Central memory CD8-positive, alpha-beta T cell (primary cell): ENCODE measurements at places on chromosomes 12 and 14.

GRCh38 chr14:72682188-72682587 lies 211.7 kb downstream of the DPF3 start:
- DNase-seq, result no peak

GRCh38 chr14:77554816-77555599 lies 56.4 kb upstream of the ISM2 start:
- no peak for DNase-seq

GRCh38 chr14:106821119-106821518 lies 1294.7 kb downstream of the TMEM121 start:
- no peak for DNase-seq

DNA sequence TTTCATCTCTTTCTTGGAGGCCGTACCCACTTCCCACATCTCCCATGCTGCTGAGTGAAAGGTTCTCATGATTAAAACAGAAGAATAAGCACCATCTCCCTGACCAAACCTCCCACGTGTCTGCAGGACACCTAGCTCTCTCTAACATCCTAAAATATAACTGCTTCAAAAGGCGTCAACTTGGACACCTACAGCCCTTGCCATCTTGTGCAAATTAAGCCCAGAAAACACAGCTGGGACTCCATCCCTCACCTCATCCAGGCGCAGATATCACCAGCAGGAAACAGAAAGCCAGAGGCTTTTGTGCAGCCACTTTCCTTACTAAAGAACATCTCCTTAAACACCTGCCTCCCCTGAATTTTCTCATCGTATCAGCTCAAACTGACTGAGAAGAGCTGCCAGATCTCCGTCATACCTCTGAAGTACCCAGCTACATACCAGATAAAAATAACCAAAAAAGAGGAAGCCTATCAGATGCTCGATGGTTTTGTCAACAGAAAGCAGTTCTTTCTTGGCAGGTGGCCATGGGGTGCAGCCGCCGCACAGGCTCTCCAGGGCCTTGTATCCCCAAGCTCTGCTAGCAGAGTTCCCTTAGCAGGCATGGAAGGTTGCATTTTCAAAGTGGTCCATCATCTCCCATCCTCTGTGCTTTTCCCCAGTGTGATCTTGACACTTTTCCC lies 28.8 kb downstream of the MAP3K9 start:
- DNase-seq, result no peak
